ENCODE measurements at places on chromosomes 2 and 18.

DNA sequence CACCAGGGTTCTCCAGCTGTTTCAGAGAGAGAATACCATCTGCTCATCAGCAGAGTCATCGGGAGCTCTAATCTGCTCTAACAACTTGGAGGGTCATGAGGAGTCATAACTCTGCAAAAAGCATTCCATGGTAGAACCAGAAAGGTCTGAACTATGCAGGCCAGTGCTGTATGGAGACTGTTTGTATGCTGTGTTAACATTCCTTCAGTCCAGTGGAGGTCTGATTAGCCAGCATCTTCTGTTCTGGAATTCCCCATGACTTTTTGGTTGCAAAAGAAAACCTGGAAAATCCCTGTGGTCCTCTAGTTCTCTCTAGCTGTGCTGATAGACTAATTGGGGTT, 9.4 kb upstream of the ITGB6 start:
- DNase-seq: no peak

DNA sequence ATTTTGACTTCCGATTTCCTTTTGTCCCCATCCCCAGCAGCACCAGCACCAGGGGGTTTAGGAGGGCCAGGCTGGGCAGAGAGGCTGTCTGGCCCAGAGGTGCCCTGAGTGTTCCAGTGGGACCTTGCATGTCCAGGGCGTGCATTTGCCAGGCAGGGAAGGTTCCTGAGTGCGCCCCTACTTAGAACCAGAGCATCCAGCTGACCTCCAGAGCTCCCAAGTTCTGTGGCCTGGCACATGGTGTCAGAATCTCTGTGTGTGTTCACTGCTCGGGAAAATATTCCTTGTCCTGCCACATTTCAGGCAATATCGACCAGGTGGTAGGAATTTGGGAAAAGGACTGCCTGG, 5.5 kb downstream of the SIX3 start:
- DNase-seq: no peak

DNA sequence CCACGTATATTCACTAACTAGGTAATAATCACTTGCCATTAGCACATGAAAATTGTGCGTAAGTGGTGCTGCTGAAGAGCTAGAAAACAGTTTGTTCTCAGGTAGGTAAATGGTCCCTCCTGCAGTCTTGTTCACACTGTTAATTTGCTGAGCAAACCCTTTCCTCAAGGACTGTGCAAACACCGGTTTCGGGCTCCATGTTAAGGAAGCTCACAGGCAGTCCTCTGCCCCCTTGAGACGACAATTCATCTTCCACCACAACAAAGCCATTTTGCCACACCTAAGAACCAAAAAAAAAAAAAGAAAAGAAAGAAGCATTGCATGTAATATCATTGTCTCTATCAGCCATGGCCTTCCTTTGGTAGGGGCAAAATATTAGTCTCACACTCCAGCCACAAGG, 193.9 kb downstream of the BCL11A start:
- DNase-seq: no peak

DNA sequence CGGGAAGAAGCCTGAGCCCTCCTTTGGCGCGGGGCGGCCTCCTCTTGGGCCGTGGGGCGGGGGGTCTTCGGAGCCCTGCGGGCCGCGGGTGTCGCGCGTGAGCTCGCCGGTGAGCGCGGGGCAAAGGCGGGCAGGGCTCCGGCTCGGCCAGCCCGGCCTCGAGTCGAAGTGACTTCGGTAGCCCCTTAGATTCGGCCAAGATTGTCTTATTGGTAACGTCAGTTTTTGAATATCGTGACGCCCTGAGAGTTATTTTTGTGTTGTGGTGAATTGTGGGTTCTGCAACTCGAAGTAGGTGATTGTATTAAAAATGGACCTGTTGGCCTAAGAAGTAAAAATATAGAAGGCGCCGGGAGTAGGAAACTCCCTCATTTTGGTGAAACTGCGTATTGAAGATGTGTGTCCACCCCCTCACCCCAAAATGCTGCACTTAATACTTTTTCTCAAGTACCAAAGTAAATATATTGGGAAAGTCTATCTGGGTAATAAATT, 669 bp downstream of the MARCHF7 start:
- DNase-seq: peak; percentile 7

DNA sequence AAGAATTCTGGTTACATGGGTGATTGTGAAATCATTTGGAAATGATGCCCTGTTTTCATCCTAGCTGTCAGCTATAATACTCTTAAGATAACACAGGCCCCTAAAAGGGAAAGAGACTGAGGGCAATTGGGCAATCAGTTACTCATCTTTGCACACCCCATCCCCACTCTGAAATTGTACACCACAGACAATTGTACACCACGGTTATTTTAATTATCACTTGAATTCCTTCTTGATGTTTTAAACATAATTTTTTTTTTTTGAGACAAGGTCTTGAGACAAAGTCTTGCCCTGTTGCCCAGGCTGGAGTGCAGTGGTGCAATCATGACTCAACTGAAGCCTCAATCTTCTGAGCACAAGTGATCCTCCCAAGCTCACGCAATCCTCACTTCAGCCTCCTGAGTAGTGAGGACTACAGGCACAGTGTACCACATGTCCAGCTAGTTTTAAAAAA, 862.4 kb upstream of the ACVR2A start:
- DNase-seq: no peak

GRCh38 chr2:67733517-67733916, 329.3 kb downstream of the C1D start:
- DNase-seq: no peak

DNA sequence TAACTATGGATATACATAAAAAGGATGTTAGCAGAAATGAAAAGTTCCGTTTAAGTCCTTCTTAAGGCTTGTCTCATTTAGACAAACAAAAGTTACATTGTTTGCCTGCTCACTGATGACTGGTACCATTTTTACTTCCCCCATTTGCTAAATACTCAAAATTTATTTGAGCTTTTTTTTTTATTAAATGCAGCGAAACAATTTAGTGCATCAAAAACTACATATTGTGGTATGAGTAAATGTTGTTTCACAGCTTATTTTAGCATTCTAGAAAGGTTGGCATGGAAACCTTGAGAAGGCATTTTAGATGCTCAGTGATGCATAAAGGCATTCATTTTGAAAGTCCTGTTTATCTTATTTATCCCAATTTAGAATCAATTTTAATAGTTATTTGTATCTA, 100.0 kb downstream of the MAP2 start:
- no peak for DNase-seq

All from GM12891 (cell line).